Fibroblast of skin of left quadriceps (primary cell): ENCODE measurements at places on chromosomes 1 and 21.

GRCh38 chr1:224433041-224433691, 1.4 kb downstream of the WDR26 start:
- no peak for DNase-seq

DNA sequence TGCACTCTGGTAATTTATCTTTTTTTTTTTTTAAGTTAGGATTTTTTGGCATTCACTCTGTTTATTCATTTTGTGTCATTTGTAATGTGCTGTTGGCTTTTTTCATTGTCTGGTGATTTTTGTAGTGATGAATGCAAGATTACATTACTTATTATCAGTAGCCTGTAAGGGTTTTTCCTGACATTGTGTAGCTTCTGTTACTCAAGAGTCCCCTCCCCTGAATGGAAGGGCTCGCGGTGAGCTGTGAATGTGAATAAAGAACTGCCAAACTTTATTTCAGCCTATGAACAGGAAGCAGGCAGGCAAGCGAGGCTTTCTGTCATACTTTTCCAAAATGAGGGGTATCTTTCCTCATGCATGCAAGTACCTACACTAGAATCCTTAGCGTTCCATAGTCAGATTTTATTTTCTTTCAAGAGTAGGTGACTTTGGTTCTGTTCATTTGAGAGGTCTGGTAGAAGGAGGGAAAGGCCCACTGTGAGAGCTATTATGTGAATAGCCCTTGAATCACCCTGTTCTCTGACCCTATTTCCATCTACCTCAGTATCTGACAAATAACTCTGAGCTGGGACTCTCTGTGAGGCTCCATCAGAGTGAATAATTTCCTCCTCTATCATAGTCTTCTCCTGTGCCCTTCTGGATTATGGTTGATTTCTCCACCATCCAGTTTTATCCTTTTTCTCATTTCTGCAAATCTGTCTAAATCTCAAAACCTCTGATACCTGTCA, 114.0 kb downstream of the CD247 start:
- no peak for DNase-seq

- no peak for DNase-seq
Measured at GRCh38 chr1:168195199-168196135, 16.7 kb downstream of the TIPRL start.

GRCh38 chr1:5628416-5628815, 363.8 kb downstream of the NPHP4 start:
- DNase-seq: no peak

DNA sequence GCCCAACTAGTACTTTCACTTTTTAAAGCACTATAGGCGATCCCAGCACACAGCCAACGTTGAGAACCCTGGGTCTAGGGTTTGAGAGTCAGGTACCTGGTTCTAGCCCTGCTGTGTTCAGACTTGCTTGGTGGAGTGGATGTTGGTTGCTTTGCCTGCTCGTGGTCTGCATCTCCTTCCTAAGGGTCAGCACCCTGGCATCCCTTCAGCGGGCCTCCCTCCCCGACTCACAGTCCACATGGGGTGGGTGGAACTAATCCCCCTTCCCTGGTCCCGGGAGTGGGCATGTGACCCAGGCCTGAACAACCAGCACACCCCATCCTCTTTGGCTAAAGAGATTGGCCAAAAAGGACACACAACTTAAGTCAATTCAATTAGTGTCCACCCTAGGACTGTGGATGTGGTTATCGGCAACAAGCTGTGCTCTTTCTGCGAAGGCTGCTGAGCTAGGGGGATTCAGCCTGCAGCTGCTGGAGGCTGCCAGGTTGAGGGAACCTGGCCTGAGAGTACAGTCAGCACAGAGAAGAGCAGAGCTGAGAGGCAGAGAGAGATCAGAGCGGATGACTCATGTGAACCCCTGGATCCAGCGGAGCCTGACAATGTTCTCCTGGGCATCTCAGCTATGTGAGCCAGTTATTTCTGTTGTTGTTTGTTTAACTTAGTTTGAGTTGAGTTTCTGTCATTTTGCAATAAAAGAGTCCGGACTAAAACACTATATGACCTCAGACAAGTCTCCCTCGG, 138.9 kb downstream of the ACTL8 start:
- no peak for DNase-seq

- DNase-seq: no peak
Measured at GRCh38 chr1:55506740-55507577, 291.8 kb upstream of the USP24 start.
